ENCODE measurements at places on chromosomes 12 and 14.

GRCh38 chr14:69996216-69996615 lies 117.0 kb downstream of the SMOC1 start:
- DNase-seq: peak; percentile 26

DNA sequence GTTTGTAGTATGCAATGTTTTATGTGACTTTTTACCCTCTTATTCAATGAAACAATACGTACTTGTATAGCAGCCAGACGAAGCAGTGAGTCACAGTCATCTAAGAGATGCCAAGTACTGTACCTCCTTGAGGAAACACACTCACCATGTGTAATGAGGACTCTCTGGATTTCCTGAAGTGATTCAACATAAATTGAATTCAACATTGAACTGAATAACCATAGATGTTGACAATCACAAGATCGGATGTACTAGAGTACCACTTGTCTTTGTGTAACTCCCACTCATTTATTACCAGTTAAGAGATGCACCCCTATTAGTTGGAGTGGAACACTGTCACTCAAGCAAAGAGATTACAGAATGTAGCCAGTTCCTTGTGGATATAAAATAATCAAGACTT lies 175.2 kb upstream of the HMGA2 start:
- DNase-seq: peak; percentile 48

GRCh38 chr14:90696720-90697119 lies 119.5 kb downstream of the TTC7B start:
- no peak for DNase-seq

DNA sequence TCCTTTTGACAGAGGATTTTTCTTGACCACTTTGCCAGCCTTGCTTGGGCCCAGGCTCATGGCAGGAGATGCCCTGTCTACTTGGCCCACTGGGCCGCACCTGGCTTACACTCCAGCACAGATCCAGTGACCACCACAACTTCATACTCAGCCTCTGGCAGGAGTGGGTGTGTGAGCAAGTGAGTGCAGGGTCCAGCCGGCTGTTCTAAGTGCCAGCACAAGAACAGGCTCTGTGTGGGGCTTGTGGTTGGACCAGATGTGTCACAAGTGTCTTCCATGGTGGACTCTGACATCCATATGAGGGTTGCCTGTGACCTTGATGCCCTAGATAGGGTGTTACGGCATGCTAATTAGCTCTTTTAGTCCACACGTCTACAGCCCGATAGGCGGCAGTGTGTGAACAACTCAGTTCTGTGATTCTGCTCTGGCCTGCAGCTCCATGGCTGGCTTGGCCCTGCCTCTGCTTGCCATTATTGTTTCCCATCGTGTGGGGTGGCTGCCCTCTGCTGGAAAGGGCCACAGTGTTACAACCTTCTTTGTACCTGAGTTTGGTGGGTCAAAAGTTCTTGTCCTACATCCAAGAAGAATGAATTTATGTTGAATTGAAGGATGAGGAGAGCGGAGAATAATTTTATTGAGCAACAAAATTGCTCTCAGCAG lies 1089.1 kb downstream of the SLC6A15 start:
- no peak for DNase-seq

DNA sequence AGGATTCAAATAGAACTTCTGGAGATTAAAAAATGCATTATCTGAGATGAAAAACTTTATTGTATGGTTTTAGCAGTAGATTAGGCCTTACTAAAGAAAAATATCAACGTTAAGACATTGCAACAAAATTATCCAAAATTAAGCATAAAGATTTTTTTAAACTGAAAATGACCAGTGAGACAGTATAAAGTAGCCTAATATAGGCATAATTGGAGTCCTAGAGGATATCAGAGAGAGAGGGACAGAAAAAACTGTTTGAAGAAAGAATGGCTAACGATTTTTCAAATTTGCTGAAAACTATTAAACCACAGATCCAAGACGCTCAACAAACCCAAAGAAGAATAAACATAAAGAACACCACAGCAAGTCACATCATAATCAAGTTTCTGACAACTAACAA lies 149.5 kb upstream of the LMNTD1 start:
- no peak for DNase-seq

GRCh38 chr12:96829354-96829753 lies 77.7 kb upstream of the NEDD1 start:
- DNase-seq: no peak

DNA sequence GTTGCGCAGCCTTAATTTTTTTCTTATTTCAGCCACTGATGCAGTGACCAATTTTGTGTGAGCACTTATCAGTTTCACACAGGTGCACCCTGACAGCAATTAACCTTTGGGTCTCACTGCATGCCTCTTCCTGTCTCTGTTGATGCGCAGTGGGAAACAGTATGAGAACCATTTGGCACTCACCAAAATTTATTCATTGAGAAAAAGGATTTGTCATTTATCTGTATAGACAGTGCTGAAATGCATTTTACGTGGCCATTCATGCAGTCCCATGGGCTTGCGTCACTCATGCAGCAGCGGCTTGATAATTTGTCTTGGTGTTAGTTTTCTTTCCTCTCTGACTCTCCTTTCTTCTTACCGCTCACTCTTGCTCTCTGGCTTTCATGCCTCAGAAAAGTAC lies 157.5 kb downstream of the C12orf75 start:
- no peak for DNase-seq
